ENCODE measurements at places on chromosomes 5 and 9.

GRCh38 chr9:85610074-85610860, 131.5 kb downstream of the AGTPBP1 start:
- DNase-seq, result peak; percentile 76

DNA sequence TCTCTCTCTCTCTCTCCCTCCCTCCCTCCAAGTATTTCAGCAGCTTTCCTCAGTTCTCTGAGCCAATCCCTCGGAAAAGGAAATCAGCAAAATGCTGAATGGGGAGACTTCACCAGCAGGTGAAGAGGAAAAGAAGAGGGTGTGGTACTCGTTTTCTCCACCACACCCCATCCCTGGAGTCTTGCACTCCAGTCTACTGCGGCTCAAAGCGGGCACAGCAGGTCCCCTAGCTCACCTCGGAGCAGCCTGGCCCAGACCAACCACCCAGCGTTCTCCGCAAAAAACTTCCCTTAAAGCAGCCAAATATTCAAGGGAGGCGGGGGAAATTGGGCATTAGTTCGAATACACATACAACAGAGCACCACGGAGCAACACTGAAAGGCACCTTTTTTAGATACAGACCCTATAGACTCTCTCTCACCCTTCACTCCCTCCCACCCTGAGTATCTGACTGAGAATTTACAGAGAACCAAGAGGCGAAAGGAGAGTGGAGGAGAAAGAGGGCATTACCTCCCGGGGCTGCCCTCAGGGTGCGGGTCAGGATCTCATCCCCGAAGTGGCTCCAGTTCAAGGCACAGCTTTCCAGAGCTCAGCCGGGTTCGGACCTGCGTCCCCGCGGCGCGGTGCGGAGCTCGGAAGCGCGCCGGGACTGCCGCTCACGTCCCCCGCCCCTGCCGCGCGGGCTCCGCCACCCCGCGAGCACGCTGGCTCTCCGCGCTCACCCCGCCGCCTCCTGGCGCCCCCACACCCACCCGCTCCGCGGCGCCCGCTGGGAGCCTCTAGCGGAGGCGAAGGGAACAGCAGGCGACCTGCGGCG, 1638.5 kb upstream of the C9orf72 start:
- peak; percentile 6 for DNase-seq

- DNase-seq, result no peak
These were observed 478.5 kb upstream of the KIF2A start for GRCh38 chr5:61827445-61827975.

- DNase-seq, result no peak
These were observed 127.1 kb downstream of the DIRAS2 start for GRCh38 chr9:90515510-90515909.

DNA sequence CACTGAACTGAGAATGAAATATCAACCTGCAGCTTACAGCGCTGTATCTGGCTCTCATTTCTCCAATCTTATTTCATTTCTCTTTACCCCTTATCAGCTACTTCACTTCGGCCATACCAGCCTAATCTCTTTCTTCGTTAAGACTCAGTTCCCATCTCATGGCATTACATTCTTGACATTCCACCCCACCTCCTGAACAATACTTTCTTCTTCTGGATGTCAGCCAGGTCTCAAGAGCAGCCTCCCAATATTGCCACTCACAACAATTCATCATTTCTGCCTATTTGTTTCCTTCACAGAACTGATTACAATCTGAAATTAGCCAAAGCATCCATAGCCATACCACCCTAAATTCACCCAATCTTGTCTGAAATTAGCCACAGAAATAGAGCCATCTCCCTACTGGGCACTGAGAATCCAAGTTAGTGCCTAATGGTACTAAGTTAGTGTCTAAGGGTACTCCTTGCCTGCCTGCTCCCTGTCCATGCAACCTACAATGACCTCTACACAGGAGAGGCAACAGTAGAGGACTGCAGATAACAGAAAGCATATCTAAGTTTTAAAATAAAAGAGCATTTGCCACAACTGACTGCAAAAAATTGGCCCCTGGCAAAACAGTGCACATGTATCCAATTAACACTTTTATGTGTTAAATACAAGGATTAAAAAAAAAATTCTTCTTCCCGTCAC, 35.2 kb downstream of the SETX start:
- peak; percentile 46 for DNase-seq

GRCh38 chr5:39678534-39678933, 253.8 kb upstream of the DAB2 start:
- DNase-seq, result no peak

DNA sequence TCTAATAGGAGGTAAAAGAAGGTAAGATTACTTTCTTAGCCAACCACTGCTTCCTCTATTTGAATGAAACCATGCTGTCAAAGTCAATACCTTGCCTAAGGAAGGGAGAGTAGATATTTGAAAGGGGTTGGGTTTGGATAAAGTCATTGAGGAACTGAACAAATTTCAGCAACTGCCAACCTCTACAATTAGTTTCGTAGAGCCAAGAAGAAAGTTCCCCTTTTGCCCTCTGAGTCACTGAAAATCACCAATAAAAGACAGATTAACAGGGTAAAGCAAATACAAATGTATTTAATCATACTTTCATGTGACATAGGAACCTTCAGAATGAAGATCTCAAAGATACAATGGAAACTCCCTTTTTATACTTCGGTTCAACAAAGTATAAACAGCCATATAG, 615.7 kb downstream of the GABRG2 start:
- no peak for DNase-seq

- peak; percentile 72 for DNase-seq
These were observed 37.8 kb upstream of the RNF20 start for GRCh38 chr9:101495810-101496209.

DNA sequence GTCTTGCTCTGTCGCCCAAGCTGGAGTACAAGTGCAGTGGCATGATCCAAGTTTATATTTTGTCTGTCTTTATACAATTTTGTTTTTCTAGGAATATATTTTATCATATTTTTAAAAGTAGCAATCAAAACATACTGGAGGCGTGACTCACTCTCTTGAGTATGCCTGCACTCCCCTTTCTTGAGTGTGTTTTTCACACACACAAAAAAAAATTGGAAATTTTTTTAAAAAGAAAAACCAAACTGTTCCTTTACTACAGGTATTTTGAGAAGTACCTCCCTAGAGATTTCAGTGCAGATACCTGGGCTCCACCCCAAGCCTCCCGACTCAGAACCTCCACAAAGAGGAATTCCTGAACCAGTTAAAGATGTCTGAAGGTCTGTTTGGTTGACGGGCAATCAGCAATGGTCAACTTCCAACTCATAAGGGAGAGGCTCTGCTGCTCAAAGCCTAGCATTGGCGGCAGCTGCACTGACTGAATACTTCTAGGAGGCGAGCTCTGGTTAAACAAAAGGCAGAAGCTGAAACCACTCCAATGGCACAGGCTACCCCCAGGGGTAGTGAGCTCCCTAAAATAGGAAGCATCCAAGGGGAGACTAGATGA, 27.4 kb downstream of the PDE6A start:
- DNase-seq, result peak; percentile 51

GRCh38 chr5:17037751-17038150, 101.7 kb upstream of the MYO10 start:
- peak; percentile 48 for DNase-seq
